ENCODE measurements at places on chromosomes 16 and 17.

DNA sequence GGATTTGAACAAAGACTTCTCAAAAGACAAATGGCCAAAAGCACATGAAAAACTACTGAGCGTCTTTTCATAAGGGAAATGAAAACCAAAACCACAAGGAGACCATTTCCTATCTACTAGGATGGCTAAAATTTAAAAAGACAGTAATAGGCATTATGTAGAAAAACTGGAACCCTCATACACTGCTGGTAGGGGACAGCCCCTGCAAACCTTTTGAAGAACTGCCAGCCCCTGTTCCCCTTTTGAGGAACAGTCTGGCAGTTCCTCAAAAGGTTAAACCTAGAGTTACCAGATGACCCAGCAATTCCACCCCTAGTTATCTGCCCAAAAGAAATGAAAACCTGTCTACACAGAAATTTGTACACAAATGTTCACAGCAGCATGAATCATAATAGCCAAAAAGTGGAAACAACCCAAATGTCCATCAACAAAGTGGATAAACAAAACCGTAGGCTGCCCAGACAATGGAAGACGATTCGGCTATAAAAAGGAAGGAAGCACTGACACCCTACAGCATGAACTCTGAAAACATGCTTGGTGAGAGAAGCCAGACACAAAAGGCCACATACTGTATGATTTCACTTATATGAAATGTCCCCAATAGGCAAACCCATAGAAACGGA lies 22.9 kb downstream of the CDIP1 start:
- no peak for DNase-seq

DNA sequence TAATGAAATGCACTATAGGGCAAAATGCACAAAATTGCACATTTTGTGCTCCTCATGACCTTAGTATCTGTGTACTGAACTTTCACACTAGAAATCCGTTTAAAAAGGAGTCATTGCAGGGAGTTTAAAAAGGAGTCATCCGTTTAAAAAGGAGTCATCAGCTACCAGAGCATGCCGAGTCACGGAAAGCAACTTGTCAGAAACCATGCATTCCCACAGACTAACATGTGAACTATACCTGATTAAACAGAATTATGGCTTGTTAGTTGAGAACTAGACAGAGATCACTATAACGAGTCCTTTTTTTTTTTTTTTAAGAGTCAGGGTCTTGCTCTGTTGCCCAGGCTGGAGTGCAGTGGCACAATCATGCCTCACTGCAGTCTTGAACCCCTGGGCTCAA lies 35.9 kb downstream of the SLC6A4 start:
- DNase-seq = no peak

DNA sequence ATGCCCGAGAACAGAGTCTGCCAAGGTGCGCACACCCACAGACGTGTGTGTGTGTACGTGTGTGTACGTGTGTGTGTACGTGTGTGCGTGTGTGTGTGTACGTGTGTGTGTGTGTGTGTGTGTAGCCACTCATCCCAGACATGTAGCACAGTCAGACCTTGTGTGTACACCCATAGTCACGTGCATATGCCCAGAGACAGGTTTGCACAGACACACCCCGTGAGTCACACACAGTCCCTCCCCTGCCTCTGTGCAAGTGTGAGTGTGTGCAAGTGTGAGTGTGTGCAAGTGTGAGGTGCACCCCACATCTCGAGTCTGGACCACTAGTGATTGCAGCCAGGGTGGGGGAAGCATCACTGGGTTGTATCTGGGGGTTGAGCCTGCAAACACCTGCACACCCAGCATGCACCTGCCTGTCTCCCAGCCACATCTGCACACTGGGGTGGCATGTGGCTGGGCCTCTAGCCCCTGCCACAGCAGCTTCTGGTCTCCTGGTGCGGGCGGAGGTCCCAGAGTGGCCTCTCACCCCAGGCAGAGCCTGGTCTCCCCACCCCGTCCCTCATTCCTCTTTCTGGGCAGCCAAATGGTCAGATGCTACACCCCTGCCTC lies 23.6 kb downstream of the BAHCC1 start:
- DNase-seq = no peak

- no peak for DNase-seq
These were observed 208.2 kb downstream of the ZNF423 start for GRCh38 chr16:49647673-49648072.

DNA sequence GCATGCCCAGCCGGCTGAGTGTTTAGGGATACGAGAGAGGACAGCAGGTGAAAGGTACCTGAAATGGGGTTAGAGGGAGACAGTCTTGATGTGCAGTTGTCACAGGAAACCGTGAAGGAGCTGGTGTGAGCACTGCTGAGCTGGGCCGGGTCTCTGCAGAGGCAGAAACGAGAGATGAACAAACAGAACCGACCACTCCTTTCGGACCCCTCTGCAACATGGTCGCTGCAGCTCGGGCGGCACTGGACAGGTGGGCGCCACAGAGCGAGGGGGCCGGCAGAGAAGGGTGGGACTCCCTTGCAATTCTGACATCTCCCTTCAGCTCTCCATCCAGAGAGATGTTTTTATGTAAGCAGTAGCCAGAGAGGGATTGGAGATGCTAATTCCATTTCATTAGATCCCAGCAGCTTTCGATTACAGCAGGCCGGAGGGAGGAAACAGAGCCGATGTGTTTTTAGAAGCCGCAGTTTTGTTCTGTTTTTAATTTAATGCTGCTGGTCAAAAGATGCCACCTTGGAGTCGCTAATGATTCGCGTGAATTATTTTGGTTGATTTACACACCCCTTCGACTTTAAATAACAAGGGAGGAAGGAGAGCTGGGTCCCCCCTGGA lies 86.3 kb upstream of the RPL38 start:
- no peak for DNase-seq
